ENCODE measurements at places on chromosomes 5 and 9.

DNA sequence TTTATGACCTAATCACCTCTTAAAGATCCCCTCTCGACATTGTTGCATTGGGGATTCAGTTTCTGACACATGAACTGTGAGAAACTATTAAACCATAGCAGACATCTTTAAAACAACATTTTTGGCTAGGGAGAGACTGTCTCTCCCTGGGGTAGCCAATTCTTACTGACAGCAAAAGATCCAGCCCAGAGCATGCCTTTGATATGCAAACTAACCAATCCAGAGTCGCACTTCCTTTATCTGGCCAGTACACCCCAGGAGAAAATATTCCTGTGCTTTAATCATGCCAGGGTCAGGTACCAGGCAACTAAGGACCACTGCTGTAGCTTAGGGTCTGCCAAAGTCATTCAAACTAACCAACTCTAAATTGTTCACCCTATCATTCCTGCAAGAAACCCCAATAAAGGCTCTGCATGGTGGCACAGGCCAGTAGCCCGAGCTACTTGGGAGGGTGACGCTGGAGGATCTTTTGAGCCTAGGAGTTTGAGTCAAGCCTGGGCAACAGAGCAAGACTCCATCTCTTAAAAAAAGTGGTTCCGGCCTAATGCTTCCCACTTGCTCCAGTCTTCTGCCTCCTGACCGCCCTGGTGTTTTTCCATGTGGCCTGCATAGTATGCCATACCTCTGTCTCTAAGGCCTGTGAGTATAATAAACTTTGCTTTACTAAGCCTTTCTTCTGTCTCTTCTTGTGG lies 62.3 kb upstream of the DAPK1 start:
- no peak for DNase-seq

DNA sequence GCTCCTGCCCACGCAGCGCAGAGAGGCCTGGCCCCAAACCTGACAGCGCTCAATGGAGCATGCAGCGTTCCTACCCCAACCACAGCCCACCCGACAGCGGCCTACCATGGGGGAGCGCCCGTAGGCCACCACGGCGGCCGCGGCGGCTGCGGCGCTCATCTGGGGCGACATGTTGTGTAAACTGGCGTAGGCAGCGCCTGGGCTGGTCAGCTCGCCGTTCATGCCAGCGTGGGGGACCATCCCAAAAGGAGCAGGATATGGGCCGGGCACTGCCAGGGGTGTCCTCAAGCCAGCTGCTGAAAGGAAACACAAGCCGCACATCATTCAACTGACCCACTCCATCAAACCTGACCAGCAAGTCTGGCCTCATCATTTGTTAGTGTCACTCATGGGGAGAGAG lies 77.7 kb downstream of the TLE1 start:
- DNase-seq = no peak

DNA sequence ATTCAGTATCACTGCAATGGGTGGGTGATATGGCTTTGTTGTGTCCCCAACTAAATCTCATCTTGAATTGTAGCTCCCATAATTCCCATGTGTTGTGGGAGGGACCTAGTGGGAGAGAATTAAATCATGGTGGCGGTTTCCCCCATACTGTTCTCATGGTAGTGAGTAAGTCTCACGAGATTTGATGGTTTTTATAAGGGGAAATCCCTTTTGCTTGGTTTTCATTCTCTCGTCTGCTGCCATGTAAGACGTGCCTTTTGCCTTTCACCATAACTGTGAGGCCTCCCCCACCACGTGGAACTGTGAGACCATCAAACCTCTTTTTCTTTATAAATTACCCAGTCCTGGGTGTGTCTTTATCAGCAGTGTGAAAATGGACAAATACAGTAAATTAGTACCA lies 9.5 kb upstream of the NANS start:
- DNase-seq = no peak

- peak; percentile 32 for DNase-seq
Measured at GRCh38 chr5:149550594-149551226, 529 bp downstream of the CSNK1A1 start.

- DNase-seq = peak; percentile 64
Measured at GRCh38 chr5:16492398-16493140, 27.0 kb upstream of the ZNF622 start.

DNA sequence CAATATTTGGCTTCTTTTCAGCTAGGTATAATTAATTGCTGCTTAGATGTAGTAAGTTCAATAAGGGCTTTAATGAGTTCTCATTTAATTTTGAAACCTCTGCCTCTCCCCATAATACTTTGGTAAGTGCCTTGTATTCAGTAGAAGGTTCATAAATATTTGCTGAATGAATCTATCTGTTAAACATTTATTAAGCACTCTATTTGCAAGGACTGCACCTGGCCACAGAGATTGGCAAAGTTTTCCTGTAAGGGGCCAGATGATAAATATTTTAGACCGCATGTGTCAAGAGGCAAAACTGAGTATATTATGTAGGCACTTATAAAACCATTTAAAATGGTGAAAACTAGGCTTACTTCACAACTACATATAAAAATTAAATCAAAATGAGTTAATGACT lies 19.0 kb upstream of the GNA14 start:
- peak; percentile 41 for DNase-seq

- DNase-seq = no peak
Measured at GRCh38 chr5:134794082-134794481, 35.5 kb downstream of the DDX46 start.

GRCh38 chr9:6978591-6978990 lies 220.8 kb downstream of the KDM4C start:
- no peak for DNase-seq

GRCh38 chr9:14323083-14323971 lies 9.4 kb upstream of the NFIB start:
- DNase-seq = peak; percentile 70

DNA sequence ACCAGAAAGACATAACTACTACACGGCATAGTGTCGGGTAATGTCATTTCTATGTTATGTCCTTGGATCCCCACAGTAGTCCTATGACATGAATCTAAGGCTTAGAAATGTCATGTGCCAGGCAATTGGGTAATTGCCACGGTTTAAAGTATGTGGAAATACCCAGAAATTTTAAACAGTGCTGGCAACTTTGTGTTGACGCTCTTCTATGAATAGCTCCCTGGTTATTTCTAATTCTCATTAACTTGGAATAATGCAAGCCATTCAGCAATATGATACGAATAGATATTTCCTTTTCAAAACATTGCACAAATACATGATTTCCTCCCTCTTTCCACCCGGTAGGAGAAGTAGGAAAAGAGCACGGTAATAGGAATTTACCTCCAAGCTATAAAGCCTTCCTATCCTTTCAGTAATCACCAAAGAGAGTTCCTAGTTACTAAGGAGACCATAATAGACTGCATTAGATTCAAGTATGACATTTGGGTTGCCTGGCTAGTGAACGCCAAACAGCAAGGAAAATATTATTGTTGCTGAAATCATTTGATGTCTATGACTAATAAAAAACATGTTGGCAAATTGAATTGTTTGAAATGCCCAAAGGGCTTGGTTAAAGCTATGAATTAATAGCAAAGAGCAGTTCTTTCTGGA lies 168.4 kb downstream of the CCDC192 start:
- no peak for DNase-seq

DNA sequence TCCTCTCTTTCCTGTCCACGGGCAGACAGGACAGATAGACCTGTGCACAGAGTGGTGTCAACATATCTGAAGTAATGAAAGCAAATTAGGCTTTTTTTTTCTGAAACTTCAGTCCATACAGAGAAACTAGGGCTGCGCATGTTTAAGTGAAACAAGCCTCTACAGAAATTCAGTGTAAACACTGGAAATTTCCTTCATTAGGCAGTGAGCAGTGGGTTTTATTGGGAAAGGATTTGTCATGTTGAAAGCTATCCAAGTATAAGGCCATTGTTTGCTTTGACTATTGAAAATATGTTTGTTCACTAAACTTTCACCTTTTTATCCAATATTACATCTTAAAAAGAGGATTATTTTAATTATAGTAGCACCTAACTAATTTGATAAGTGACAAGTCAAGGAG lies 161.2 kb downstream of the AOPEP start:
- DNase-seq = no peak

GRCh38 chr5:109484597-109484996 lies 74.8 kb upstream of the PJA2 start:
- DNase-seq = no peak

DNA sequence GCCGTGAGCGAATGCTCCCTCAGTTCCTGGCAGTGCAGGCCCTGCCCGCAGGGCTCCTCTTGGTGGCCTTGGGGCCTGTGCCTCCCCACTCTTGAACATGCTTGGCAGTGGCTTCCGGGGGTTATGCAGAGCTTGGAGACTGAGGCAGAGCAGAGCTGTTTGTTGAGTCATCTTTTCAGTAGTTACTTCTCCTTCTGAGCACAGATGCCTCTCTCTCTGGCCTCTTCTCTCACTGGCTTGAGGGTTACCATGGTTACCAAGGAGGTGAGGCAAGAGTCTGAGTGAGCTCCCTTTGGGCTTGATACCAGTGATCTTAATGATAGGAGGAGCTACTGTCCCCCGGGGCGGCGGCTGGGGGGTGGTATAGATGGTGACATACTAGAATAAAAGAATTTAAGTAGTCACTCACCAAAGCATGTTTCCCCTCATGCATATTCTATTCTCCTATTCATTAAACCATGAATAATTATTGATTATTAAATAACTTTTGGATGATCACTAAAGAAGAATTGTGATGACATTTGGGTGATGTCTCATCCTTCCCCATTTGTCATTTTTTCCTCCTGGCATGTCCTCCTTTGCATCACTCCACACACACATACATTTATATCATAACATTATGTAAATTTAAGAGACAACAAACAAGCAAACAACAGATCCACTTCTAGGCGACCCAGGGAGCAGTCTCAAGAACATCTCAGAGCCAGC lies 111.1 kb downstream of the ARHGAP26 start:
- DNase-seq = peak; percentile 0

DNA sequence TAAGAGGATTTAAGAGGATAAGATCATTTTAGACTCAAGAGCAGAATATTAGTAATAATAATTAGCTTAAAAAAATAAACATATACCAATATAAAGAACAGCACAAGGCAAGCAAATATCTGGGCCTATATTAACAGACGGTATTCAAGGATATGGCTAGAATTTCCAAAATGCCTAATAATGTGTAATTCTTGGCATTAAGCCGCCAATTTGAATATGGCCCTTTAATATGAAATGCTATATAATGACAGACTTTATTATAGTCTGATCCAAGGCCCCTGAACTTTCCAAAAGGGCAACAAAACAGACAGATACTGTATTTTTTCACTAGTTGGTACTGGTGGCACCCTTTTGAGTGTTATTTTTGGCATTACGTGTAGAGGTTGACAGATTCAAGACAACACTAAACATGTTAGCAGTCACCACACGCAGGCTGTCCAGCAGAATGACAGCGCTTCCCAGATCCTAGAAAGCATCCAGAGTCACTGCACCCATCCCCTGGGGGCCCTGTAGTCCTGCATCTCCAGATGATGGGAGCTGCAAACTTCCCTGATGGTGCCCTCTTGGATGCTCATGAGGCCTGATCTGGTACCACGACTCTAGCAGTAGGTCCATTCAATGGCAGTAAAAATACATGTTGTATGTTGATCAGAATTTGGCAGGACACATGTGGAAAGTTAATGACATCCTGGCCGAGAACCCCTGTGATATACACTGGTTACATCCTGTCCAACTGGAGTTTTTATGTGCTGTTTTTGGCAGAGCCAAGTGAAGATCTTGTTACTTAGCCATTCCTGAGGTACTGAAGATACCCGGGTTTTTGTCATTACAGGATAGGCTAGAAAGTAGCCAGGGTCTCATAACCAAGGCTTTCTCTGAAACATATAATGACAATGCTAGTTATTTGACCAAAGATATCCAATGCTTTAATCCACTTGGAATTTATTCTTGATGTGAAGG lies 1.7 kb upstream of the ABL1 start:
- DNase-seq = no peak

GRCh38 chr5:93580927-93581445 lies at the start of gene NR2F1-AS1:
TSS of gene NR2F1-AS1 (minus strand) at chr5:93581219.
- no peak for DNase-seq

GRCh38 chr5:145489516-145489915 lies 345.6 kb downstream of the PRELID2 start:
- no peak for DNase-seq

- DNase-seq = peak; percentile 37
Measured at GRCh38 chr5:67050125-67050524, 146.5 kb downstream of the CD180 start.

GRCh38 chr5:50667653-50668595 lies 1.5 kb downstream of the PARP8 start:
- peak; percentile 60 for DNase-seq

All from HT-29 (cell line).